ENCODE measurements at places on chromosomes 4 and X. TPM values are rescaled to one million over a fixed set of nuclear protein-coding genes. Genes with fewer than 3 reads are reported as not detected.
A peak's percentile ranks its signal among the peaks of the same experiment; 100 is the strongest.

- H3K4me3 ChIP-seq: no peak overlapping the region
- no peaks in the 10 kb centered on the region for H3K27me3 ChIP-seq
- H3K27ac ChIP-seq: no peak overlapping the region
- H3K4me1 ChIP-seq: no peaks in the 10 kb centered on the region
- DNase-seq: no peak
- peaks cover 19% of the 10 kb centered on the region for H3K36me3 ChIP-seq
These were observed 83.8 kb downstream of the FIP1L1 start for GRCh38 chr4:53461244-53461643.

DNA sequence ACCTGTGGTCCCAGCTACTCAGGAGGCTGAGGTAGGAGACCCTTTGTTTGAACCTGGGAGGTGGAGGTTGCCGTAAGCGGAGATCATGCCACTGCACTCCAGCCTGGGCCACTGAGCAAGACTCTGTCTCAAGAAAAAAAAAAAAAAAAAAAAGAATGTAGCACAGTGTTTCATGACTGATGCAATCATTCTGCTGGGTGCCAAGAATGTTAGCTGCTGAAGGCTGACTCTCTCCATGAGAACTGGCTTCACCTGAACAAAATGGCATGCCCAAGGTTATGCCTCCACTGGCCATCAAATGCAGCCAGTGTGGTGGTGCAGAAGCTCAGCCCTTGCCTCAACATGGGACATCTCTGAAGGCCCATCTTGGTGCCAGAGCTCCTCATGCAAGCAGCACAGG lies 412.1 kb downstream of the ADAM29 start:
- no peak for DNase-seq
- no peak overlapping the region for H3K27ac ChIP-seq
- H3K4me3 ChIP-seq: no peak overlapping the region
- H3K36me3 ChIP-seq: no peaks in the 10 kb centered on the region
- no peaks in the 10 kb centered on the region for H3K4me1 ChIP-seq

SMIM43 gene
- total RNA-seq: not detected

- no peaks in the 10 kb centered on the region for H3K36me3 ChIP-seq
- H3K27me3 ChIP-seq: no peaks in the 10 kb centered on the region
- H3K4me3 ChIP-seq: no peak overlapping the region
- no peak for DNase-seq
- no peak overlapping the region for H3K27ac ChIP-seq
These were observed 131.5 kb downstream of the HS3ST1 start for GRCh38 chr4:11297201-11297600.

XK gene
- total RNA-seq: not detected

DNA sequence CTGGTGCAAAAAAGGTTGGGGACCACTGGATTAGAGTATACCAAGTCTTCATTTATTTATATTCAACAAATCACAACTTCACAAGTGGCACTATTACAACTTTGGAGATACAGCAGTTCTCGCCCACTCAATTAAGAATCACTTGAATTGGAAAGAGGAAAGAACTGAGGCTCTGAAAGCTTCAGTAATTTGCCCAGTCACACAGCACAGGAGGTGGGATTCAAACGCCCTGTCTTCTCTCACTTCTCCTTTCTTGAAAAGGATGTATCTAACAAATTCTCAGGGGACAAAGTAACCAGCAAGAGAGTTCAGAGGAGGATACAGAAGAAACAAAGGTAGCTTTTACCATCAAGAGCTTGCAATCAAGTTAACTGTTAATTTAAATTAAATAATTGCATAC lies 12.4 kb downstream of the SMIM14 start:
- no peaks in the 10 kb centered on the region for H3K27me3 ChIP-seq
- no peaks in the 10 kb centered on the region for H3K36me3 ChIP-seq
- no peak for DNase-seq
- H3K4me3 ChIP-seq: no peak overlapping the region
- no peak overlapping the region for H3K27ac ChIP-seq

DNA sequence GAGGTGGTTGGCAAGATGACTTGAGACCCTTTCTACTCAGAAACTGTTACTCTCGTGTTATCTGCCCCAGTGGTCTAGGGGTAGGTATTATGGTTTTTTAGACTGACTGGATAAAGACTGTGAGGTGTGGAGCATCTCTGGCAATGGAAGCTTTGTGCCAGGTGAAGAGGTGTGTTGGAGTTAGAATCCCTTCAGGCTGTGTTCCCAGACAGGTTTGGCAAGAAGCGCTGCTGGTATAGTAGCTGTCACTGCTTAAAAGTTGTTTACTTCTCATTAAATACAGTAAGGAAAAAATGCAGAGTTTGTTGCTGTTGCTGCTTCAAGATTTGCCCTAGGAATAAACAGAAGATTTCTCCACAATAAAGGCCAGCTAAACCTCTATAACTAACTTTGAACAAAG lies 35.3 kb downstream of the AREG start:
- H3K4me1 ChIP-seq: no peaks in the 10 kb centered on the region
- DNase-seq: no peak
- H3K27ac ChIP-seq: no peak overlapping the region
- no peaks in the 10 kb centered on the region for H3K27me3 ChIP-seq
- no peak overlapping the region for H3K4me3 ChIP-seq

C4orf50 gene
- total RNA-seq: 0.25 TPM

DNA sequence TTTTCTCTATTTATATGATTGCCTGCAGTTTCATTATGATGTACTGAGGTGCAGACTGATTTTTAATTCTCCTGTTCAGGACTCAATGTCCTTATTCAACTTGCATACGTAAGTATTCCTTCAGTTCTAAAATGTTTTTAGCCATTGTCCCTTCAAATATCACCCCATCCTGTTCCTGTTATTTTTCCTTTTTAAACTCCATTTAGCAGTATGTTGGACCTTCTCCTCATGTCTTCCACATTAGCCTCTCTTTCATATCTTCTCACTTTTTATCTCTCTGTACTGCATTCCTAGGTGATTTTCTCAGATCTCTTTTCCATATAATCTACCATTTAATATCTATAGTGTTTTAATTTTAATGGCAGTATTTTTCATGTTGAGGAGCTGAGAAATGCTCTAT lies 317.7 kb downstream of the NR3C2 start:
- no peaks in the 10 kb centered on the region for H3K36me3 ChIP-seq
- H3K27ac ChIP-seq: no peak overlapping the region
- H3K4me1 ChIP-seq: no peaks in the 10 kb centered on the region
- H3K27me3 ChIP-seq: no peaks in the 10 kb centered on the region
- no peak for DNase-seq

- no peaks in the 10 kb centered on the region for H3K27me3 ChIP-seq
- no peaks in the 10 kb centered on the region for H3K4me1 ChIP-seq
- H3K36me3 ChIP-seq: no peaks in the 10 kb centered on the region
These were observed 63.5 kb downstream of the ENOPH1 start for GRCh38 chr4:82493721-82494425.

CLRN2 gene
- not detected for total RNA-seq

BEX3 gene
- total RNA-seq: 50.6 TPM

DNA sequence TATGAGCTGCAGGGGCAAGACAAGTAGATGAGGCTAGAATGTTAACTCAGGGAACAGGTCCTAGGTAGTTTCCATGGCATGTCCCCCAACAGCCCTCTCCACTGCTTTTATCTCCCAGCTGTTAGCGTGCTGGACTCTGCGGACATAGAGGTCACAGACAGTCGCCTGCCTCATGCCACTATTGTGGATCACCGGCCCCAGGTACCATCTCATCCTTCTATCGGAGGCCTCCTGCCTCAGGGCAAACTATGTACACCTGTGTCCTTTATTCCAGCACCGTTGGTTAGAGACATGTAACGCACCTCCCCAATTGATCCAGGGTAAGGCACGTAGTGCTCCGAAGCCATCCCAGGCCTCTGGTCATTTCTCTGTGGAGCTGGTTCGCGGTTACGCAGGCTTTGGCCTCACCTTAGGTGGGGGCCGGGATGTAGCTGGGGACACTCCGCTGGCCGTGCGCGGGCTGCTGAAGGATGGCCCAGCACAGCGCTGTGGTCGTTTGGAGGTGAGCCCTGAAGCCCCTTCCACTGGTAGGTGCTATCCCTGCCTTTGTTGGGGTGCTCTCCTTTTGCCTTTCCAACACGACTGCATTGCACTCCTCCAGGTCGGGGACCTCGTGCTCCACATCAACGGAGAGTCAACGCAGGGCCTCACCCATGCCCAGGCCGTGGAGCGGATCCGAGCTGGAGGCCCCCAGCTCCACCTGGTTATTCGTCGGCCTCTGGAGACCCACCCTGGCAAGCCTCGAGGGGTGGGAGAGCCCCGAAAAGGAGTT lies 2.2 kb downstream of the MAGIX start:
- no peaks in the 10 kb centered on the region for H3K27me3 ChIP-seq
- no peak for DNase-seq
- peaks cover 41% of the 10 kb centered on the region for H3K4me1 ChIP-seq

- peak; percentile 51 for DNase-seq
- H3K27me3 ChIP-seq: no peaks in the 10 kb centered on the region
- H3K4me3 ChIP-seq: no peak overlapping the region
- peaks cover 9% of the 10 kb centered on the region for H3K36me3 ChIP-seq
- peaks cover 48% of the 10 kb centered on the region for H3K4me1 ChIP-seq
These were observed 116.7 kb downstream of the KLHL8 start for GRCh38 chr4:87103691-87104187.

- H3K4me3 ChIP-seq: no peak overlapping the region
- H3K27me3 ChIP-seq: peaks cover 4% of the 10 kb centered on the region
- DNase-seq: no peak
- H3K4me1 ChIP-seq: no peaks in the 10 kb centered on the region
- no peak overlapping the region for H3K27ac ChIP-seq
These were observed 61.2 kb downstream of the SCD5 start for GRCh38 chr4:82737354-82737753.

TLR3 gene
- total RNA-seq: 2.1 TPM

DNA sequence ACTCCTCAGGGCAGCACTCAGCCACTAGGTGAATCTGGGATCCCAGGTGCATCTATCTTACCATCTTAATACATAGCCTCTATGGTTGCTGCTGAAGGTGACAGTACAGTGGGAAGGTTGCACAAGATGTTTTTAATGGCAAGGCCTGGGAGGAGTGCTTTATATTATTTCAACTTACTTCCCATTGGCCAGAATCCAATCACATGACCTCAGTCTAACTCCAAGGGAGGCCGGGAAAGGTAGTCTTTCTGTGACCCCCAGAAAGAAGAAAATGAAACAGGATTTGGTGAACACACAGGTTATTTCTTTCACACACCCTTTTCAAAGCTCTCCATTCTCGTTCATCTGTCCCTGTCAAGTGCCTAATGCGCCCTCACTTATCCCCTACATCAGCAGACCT lies 189.1 kb upstream of the ATP6AP2 start:
- no peaks in the 10 kb centered on the region for H3K4me1 ChIP-seq
- H3K36me3 ChIP-seq: no peaks in the 10 kb centered on the region
- no peaks in the 10 kb centered on the region for H3K27me3 ChIP-seq
- H3K4me3 ChIP-seq: no peak overlapping the region

DNA sequence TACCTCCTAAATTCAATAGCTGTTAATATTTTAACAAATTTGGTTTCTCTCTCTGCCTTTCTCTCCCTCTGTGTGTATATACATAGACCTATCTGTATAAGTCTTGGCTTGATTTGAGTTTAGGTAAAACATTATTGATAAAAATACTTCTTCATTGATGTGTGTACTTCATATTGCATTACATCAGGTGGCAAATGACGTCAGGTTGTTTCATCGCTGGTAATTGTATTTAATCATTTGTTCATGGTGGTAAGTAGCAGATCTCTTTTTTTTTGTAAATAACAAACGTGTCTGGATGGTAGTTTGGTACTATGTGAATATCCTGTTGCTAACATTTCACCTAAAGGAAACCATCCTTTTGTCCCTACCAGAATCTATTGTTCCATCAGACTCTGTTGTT lies 55.1 kb downstream of the GALNT7 start:
- H3K27me3 ChIP-seq: no peaks in the 10 kb centered on the region
- H3K4me1 ChIP-seq: peaks cover under 1% of the 10 kb centered on the region
- no peaks in the 10 kb centered on the region for H3K36me3 ChIP-seq
- H3K4me3 ChIP-seq: no peak overlapping the region
- no peak overlapping the region for H3K27ac ChIP-seq

DNA sequence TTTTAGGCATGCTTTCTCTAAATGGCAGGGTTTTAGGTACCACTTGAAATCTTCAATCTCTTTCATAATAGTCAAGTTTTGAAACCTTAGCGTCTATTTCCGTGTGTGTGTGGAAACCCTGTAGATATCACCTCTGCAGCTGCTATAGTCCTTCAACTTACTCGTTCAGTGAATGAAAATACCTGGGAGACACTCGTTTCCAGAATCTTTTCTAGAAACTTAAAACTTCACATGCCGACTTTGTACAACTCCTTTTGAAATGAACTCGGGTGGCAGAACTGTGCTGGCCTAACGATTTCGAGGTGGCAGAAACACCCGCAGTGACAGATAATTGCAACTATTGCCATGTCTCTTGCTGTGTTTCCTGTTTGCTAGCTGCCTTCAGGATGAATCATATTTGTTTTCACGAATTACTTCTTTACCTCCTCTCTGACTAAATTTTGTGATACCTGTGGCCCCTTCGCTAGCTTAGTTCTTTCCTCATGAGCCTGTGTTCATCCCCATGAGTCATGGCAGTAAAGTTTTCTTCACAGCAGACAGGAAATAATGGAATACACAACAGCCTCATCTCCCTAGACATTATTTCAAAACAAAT lies 104.7 kb upstream of the SMIM10 start:
- H3K36me3 ChIP-seq: no peaks in the 10 kb centered on the region
- DNase-seq: no peak
- no peaks in the 10 kb centered on the region for H3K27me3 ChIP-seq
- no peaks in the 10 kb centered on the region for H3K4me1 ChIP-seq
- no peak overlapping the region for H3K27ac ChIP-seq
- H3K4me3 ChIP-seq: no peak overlapping the region

CEP135 gene
- 32.5 TPM for total RNA-seq

DNA sequence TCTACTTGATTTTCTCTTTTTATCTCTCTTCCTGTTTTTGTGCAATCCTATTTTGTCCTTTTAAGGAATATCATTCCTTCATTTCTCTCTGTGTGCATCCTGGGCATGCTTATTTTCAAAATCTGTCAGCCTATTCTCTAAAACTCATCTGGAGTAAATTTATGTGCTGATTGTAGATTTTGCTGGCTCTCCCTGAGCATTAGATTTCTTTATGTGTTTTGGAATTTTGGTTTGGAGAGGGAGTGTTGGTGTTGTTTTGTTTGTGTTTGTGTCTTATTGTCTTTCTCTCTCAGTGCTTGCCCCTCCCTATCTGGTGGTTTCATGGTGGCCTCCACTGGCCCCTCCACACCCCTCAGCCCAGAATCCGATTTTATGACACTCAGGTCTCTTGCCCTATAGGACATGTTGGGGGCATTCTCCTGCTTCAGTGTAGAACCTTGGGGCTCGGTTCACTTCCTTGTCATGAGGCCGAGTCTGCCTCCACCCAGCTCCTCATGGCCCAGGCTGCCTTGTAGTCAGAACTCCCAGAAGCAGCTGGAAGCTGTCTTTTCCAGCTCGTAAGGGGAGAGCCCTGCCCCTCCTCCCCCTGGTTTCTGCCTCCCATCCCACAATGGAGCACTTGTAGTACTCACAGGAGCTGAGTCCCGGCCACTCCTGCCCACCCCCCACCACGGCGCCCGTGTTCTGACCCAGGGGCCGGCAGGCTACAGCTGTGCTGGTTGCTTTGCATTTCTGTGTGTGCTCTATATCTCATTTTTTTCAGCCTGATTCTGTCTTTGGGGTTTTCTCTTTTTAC lies 24.5 kb upstream of the PJA1 start:
- H3K27me3 ChIP-seq: no peaks in the 10 kb centered on the region
- H3K4me3 ChIP-seq: no peak overlapping the region
- no peaks in the 10 kb centered on the region for H3K4me1 ChIP-seq
- DNase-seq: no peak
- H3K27ac ChIP-seq: no peak overlapping the region

All from CD4-positive, alpha-beta memory T cell (primary cell).